ENCODE measurements at places on chromosomes 1 and 21.

GRCh38 chr1:227782226-227782625, 33.2 kb upstream of the PRSS38 start:
- DNase-seq: no peak

DNA sequence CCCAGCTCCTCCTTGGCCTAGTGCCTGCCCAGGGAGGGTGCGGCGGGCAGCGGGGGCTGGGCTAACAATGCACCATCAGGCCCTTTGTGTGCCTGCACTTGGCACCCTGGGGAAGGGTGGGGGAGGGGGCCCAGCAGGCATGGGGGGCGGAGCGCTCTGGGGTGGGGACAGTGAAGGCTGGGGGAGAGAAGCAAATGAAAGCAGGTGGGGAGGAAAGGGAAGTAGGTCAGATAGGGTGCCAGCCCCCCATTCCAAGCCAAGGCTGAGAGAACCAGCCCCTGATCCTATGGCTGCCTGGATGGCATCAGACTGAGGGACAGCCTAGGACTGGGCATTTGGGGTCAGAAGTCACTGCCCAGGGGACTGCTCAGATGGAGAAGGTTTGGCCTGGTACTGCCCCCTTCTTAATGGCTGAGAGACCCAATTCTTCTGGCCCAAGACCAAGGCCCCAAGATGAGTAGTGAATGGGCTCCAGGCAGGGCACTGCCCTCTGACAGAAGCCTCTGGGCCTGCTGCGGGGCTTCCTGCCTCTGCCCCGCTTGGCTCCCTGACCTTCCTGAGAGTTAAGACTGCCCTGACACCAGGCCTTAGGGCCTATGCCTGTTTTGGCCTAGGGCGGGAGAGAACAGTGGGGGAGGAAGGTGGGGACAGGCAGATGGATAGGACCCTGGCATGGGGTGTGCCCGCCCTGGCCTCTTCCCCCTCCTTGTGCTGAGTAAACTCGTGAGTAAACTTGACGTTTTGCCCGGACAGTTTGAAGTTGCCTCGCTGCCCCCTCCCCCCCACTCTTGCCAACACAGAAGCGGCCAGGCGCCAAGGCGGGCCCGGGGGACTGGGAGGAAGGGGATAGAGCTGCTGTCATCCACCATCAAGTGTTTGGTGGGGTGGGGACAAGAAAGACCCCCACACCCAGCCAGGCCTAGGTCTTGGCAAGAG, 2.7 kb downstream of the ZBTB7B start:
- no peak for DNase-seq

- no peak for DNase-seq
Observed at GRCh38 chr1:235925016-235925415, 58.3 kb upstream of the LYST start.

GRCh38 chr1:99594205-99594604, 51.7 kb upstream of the PALMD start:
- no peak for DNase-seq

- DNase-seq: no peak
Observed at GRCh38 chr21:29441651-29442050, 142.9 kb downstream of the BACH1 start.

Data from NCI-H526 (cell line).